ENCODE measurements at places on chromosomes 3 and 15.

DNA sequence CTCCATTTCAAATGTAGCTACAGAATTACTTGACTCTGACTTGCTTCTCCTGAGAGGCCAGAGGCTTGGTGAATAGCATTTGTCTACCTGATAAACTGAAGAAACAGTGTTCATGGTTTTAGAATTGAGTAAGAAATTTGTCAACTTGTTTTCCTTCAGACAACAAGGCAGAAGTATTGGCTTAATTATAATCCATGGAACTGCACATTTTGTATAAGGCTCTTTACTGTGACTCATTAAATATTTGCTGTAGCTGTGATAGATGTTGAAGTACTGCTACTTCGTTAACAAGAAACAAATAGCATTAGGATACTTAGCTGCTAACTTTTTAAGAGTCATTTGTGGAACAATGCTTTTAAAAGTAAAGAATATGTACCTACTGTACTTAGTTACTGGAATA lies 4.6 kb downstream of the UNC13C start:
- no peak for DNase-seq

- no peak for DNase-seq
Measured at GRCh38 chr3:185916042-185916833, 21.6 kb downstream of the TRA2B start.

GRCh38 chr3:128269006-128269775 lies 115.9 kb downstream of the EEFSEC start:
- DNase-seq, result no peak

GRCh38 chr3:42063888-42064287 lies 27.3 kb upstream of the TRAK1 start:
- DNase-seq, result no peak

DNA sequence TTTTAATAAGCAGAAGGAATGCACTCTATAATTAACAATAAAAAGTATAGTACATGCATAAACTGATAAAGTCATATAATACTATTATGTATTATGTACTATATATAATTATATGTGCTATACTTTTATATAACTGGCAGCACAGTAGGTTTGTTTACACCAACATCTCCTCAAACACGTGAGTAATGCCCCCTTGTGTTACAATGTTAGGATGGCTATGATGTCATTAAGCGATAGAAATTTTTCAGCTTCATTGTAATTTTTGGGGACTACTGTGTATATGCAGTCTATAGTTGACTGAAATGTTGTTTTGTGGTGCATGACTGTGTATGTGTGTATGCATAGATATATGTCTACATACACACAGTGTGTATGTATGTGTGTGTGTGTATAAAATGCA lies 100.6 kb downstream of the SLMAP start:
- DNase-seq, result no peak

GRCh38 chr15:95944193-95944592 lies 386.3 kb upstream of the NR2F2 start:
- DNase-seq, result no peak

GRCh38 chr3:122394173-122394572 lies 10.2 kb downstream of the FAM162A start:
- no peak for DNase-seq

GRCh38 chr3:127284258-127284657 lies 3.6 kb downstream of the PRR20G start:
- no peak for DNase-seq

- no peak for DNase-seq
Measured at GRCh38 chr3:140378571-140379340, 299.1 kb upstream of the TRIM42 start.

DNA sequence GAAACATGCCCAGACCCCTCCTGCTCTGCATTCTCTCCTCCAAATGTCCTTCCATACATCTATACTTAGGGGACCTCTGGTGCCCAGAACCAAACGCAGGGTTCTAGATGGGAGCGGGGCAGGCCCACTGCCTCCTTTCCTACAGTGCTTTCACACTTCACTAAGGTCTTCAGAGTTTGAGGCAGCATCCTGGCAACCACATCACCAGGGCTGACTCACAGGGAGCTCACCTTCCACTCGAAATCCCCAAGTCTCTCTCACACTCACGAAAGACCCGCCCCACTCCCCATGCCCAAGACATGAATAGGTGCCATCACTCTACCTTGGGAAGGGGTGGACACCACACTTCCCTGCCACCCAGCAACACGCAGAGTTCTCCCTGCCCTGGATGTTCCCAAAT lies 18.9 kb downstream of the HOMER2 start:
- DNase-seq, result no peak

DNA sequence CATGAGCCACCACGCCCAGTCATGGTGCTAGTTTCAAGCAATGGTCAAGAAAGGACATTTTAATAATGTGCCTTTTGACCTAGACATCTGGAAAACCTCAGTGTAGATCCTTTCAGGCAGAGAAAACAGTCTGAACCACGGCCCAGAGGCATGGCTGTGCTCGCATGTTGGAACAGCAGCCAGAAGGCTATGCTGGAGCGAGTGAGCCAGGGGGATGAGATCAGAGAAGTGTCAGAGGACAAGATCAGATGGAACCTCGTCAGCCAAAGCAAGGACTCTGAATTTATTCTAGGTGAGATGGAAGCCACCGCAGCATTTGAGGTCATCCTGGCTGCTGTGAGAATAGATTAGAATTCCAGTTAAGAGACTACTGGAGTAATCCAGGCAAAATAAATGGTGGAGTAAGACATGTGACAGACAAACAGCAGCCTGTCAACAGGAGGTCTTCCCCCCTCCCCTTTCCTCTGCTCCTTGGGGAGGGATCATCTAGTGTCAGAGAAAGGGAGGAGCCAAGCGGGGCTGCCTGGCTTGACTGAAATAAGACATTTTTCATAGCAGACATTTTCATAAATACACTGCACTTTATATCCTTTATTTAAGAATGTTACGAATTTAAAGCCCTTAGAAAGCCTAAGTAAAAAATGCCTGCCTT lies 40.4 kb upstream of the ACKR4 start:
- no peak for DNase-seq

GRCh38 chr3:13207975-13208705 lies 134.9 kb upstream of the IQSEC1 start:
- DNase-seq, result no peak

DNA sequence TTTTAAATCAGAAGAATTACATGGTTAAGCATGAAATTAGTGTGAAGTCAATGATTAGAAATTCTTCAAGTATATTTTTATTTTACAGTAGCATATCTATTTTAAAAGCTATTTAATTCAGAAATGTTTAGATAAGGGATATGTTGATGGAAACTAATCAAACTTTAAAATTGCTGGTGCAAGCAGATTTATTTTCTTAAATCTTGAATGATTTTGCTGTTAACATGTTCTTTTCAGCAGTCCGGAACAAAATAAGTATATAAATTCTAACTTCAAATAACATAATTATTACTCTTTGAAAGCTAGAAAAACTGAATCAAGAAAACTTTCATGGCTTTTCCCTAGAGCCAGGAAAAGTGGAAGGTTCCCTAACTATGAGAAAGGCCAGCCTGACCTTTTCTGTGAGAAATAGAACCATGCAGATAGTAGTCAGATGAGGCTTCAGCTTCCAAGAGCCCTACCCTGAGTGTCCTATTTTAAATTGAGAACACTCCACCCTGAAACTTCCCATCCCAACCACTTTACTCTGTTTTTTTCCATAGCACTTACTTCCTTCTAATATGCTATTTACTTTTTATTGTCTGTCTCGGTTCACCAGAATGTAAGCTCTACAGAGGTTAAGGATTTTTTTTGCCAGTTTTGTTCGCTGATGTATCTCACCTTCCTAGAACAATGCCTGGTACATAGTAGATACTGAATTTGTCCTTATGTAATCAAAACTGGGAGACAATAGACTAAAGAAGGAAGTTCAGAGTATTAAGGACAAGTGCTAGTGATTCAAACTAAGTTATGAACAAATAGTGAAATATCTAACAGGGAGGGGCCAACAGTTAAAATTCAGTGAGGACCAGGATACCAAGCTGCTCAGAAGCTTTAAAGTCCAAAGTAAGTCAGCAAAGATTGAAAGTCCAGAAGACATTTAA lies 66.8 kb downstream of the CD200R1L start:
- no peak for DNase-seq

- DNase-seq, result no peak
Measured at GRCh38 chr15:89395996-89396395, 61.4 kb upstream of the POLG start.

DNA sequence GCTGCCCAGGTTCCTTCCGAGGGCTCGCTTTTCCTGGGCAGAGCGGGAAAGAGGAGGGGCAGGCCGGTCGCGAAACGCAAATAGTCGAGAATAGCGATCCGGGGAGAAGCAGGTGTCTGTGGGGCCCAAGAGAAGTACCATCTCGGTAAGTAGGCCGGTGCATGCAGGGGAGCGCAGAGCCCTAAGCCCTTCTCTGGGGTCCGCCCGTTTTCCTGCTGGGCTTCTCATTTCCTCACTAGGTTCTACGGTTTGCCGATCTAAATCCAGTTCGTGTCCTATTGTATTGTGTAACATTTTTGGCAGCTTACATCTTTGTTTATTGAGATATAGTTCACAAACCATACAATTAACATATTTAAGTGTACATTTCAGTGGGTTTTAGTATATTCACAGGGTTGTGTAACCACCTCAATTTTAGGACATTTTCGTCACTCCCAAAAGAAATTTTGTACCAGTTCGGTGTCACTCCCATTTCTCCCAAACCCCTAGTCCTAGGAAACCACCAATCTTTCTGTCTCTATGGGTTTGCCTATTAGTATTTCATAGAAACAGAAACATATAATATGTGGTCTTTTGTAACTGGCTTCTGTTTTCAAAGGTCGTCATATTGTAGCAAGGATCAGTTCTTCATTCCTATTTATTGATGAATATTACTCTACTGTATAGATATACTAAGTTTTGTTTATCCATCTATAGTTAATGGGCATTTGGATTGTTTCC lies 6.8 kb upstream of the TRIM69 start:
- peak; percentile 54 for DNase-seq

DNA sequence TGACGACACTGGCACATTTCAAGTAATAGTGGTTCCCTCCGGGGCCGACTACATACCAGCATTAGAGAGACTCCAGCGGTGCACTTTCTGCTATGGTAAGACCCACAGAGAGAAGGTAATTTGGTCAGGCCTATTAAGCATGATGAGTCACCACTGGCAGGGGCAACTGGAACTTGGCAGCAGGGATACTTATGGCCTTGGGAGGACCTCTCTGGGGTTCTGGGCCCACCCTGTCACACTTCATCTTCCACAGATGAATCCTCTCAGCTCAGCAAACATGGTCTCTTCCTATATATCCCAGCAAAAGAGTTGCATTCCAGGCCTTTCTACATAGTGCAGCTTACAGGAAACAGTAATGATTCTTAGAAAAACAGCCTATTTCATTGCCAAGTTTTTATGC lies 88.0 kb downstream of the PIK3R4 start:
- no peak for DNase-seq

- no peak for DNase-seq
Measured at GRCh38 chr15:42712584-42712983, 24.3 kb downstream of the CDAN1 start.

GRCh38 chr15:31480356-31481025 lies 153.9 kb downstream of the KLF13 start:
- no peak for DNase-seq

DNA sequence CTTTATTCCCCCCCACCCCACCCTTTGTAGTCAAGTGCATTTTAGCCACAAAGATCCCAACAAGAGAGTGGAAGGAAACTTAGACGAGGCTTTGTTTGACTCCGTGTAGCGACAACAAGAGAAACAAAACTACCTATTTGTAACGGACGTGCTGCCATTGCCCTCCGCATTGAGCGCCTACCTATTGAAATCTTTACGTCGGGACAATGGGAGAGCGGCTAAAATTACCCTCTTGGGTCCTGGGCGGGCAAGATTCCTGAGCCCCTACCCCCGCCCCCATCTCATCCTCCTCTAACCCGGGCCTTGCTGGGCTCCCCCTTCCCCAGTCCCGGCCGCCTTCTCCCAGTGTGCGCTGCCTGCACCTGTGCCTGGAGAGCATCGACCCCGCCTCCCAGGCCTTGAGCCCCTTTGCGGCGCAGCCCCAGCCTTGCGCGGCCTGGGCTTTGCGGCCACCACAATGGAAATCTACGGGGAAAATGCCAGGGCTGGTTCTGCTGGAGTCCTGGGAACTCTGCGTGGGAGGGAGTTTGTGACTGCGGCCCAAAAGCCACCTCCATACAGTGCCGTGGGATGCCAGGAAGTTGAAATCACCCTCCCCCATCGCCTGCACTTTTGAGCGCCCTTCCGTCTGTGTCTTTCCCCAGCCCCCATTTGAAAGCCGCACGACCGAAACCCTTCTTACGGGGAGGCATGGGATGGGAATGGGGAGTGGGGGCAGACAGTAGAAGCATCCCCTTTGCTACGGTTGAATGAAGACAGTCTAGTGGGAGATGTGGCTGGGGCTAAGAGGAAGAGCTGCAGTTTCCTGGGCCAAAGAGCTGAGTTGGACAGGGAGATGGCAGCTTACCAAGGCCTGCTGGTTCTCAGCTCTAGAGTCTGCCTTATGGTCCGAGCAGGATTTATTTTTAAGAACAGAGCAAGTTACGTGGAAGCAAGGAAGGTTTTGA lies 1.1 kb upstream of the SOX2 start:
- DNase-seq, result no peak

GRCh38 chr15:79030470-79030869 lies 60.1 kb downstream of the RASGRF1 start:
- DNase-seq, result no peak

GRCh38 chr3:108153451-108153981 lies 62.7 kb upstream of the CD47 start:
- peak; percentile 63 for DNase-seq

DNA sequence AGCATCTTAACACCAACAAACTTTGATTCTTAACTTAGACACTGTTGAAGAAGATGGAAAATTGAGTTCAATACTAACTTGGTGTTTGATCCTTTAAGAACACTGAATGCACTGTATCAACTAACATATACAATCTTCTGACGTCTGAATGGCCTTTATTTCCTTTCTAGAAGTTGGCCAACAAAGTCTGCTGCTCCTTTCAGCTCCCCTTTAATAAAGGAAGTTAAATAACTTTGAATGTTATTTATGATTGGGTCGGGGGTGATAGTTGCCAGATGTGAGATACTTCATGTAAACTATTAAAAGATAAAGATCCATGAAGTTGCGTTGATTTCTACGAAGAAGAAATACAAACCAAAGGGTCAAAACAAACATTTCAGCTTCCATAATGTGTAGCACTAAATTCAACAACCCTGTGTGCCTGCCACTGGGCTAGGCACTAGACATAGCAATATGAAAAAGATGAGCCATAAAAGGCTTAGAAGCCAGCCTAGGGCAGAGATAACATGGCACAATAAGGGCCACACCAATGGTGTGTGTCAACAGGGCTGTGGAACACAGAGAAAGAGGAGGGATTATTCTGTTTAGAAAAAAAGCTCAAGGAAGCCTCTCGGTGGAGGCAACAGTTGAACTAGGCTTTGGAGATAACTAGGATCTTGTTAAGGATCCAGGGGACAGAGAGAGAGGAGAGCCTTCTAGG lies 337.8 kb downstream of the MECOM start:
- DNase-seq, result no peak

- DNase-seq, result no peak
Measured at GRCh38 chr3:71905426-71905825, 120.5 kb upstream of the PROK2 start.

- no peak for DNase-seq
Measured at GRCh38 chr15:59335207-59335786, 37.4 kb downstream of the MYO1E start.

GRCh38 chr3:11499144-11499543 lies 144.6 kb downstream of the VGLL4 start:
- DNase-seq, result no peak
